ENCODE measurements at places on chromosomes 11 and 22.

- no peak for DNase-seq
These were observed 54.2 kb downstream of the GRAMD4 start for GRCh38 chr22:46674367-46674781.

DNA sequence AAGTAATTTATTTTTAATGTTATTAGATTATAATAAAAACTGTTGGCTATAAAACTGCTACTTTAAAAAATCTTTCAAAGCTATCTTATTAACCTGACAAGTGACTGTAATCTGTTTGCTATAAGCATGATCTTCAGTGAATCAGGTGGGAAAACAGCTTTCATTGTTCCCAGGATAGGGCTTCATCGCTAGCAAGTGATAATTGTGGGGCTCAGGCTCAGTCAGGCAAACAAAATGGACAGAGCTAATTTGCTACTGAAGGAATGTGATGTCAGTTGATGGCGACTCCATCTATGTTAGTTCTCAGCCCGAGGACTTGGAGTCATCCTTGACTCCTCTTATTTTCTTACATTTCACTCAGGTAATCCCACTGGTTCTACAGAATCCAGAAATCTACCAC is 125.0 kb downstream of the RASSF10 start:
- DNase-seq, result no peak

GRCh38 chr11:114345575-114346222 is 49.5 kb downstream of the NNMT start:
- DNase-seq, result no peak

GRCh38 chr22:37343863-37344734 is 61.8 kb downstream of the CYTH4 start:
- no peak for DNase-seq

DNA sequence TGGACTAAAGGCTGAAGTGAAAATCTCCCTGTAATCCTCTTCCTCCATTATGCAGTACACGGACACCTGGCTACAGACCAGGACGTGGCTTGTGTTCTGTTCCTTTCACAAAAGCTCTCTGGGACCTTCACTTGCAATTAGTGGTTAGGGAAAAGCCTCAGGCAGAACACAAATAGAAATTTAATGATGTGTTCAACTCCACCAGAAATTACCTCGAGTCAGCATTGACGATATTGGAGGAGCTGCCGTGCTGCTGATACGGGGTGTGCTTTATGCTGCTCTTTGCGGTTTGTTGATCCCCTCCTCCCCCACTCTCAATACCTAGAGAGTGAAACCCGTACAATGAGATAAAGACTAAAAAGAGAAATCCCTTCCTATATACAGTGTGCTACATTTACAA is 48.9 kb downstream of the POLD3 start:
- DNase-seq, result no peak

GRCh38 chr11:119181677-119182412 is 3.4 kb upstream of the NHERF4 start:
- no peak for DNase-seq

- DNase-seq, result no peak
These were observed 35.3 kb downstream of the IGLL5 start for GRCh38 chr22:22922954-22923319.

DNA sequence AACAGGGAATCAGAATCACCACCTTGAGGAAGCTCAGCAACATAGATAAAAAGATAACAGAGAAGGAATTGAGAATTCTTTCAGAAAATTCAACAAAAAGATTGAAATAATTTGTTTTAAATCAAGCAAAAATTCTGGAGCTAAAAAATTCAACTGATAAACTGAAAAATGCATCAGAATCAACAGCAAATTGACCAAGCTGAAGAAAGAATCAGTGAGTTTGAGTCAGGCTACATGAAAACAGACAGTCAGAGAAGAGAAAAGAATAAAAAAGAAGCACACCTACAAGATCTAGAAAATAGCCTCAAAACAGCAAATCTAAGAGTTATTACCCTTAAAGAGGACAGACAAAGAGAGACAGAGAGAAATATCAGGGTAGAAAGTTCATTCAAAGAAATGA is 28.8 kb downstream of the BTG4 start:
- no peak for DNase-seq

- DNase-seq, result no peak
These were observed 2.9 kb upstream of the SMIM38 start for GRCh38 chr11:69152733-69153421.

DNA sequence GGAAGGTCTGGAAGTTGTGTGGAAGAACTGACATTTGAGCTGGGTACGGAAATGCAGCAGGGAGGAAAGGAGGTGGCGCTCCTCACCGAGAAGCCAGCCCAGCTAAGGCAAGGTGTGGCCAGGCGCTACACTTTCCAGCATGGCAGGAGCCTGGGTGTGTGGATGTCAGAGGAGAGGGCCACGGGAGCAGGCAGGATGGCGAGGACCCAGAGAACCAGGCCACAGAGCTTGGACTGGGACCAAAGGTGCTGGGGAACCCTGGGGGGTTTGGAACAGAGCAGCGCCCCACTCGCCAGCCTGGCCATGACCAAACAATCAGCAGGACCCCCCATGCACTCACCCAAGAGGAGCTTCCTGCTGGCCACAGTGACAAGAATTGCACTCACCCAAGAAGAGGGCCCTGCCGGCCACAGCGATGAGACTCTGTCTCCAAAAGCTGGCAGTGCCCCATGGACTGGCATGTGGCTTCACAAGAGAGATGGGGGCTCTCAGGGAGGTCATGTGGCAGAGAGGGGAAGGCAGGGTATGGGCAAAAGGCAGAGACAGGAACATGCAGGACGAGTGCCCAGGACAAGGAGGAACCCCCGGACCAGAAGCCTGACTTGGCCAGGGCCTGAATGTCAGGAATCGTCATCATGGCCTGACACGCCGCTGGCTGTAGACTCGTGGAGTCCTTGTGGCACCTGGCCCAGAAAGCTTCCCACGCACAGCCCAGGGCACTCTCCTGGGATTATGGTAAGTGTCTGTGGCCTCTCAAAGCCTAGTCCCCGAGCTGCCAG is 45.4 kb downstream of the IGF2 start:
- no peak for DNase-seq

GRCh38 chr22:49788504-49788903 is 39.2 kb downstream of the BRD1 start:
- DNase-seq, result no peak

GRCh38 chr11:23897453-23898286 is 599.2 kb upstream of the LUZP2 start:
- DNase-seq, result no peak

GRCh38 chr11:20002312-20003216 is 157.7 kb downstream of the DBX1 start:
- no peak for DNase-seq

DNA sequence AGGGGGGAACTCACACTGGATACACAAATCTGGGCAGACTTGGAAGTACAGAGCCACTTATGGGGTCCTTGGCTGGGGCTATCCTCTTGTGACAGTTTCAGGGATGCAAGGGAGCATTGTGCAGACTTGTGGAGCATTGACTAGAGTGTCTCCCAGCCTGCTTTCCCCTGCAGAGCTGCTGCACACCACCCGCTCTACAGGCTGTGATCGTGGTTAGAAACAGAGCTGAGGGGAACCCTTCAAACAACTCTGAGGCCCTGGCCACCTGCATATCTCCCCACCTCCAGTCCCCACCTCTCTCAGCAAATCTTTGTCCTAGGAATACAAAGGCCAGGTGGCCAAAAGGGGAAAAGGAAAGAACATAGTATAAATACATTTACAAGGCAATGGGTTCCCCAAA is 64.7 kb downstream of the NRXN2 start:
- no peak for DNase-seq

DNA sequence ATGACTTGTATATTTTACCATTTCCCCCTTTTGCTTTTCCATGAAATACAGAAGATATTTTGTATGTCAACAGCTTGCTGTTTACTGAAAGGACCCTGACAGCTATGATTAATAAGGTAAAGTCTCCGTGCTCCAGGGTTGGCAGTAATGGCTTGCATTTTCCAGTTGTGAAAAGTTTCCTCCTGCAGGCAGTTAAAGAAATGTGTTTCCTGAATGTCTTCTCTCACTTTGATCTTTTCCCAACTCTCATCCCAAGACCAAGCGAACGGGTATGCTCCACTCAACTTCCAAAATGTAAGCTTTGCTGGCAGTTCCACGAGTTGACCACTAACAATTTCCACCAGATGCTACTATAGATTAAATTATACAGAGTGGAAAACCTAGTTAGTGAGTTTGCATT is 8.9 kb downstream of the FIBIN start:
- DNase-seq, result no peak

DNA sequence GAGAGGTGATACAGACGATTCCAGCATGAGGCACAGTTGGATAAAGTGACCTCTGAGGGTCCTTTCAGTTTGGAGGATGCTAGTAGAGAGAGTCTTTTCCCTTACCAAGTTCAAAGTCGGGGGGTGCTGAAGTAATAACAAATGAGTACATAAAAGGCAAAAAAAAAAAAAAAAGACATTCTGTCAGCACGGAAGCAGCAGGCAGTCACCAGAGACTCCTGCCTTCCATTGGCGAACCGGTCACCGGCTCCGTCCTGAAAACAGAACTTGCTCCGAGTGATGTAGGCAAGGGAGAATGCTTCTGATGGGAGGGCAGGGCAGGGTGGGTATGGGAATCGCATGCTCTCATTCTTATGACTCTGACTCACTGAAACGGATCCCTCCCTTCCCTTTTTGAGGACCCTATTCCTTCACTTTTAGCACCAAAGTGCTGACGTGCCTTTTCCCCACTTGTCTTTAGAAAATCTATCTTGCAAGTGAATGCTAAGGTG is 65.9 kb downstream of the PRR5L start:
- no peak for DNase-seq

DNA sequence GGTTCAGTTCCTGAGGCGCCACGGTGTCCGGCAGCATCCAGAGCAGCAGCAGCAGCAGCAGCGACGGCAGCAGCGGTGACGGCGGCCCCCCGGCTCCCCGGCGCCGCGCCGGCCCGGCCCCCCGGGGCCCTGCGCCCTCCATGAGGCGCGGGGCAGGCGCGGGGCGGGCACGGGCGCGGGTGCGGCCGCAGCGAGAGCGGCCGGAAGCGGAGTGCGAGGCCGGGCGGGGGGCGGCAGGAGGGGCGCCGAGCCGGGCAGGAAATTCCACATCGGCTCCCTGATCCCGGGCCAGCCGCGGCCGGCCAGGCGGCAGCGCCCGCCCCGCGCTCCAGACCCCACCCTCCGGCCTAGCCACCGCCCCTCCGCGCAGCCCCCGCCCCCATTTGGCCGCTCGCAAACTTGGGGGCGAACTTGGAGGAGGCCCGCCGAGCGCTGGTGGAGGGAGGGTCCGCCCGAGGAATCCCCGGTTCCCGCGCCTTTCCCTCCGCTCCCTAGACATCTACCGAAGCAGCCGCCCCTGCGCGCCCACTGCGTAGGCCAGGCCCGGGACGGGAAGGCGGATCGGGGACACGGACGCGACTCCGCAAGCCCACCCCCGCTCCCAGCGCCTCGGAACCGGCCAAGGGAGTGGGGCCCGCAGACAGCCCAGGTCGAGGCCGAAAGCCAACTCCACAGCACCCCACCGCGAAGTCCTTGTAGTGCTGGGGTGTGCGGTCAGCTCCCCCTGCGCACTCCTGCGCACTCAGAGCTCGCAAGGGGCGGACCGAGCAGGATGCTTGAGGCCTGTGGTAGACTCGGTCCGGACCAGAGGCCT is at the start of gene SCARF2:
TSS of gene SCARF2 (minus strand) at position 213 of the 814 bp plus-strand sequence. CDS start at position 142, 71 bp downstream.
- no peak for DNase-seq

DNA sequence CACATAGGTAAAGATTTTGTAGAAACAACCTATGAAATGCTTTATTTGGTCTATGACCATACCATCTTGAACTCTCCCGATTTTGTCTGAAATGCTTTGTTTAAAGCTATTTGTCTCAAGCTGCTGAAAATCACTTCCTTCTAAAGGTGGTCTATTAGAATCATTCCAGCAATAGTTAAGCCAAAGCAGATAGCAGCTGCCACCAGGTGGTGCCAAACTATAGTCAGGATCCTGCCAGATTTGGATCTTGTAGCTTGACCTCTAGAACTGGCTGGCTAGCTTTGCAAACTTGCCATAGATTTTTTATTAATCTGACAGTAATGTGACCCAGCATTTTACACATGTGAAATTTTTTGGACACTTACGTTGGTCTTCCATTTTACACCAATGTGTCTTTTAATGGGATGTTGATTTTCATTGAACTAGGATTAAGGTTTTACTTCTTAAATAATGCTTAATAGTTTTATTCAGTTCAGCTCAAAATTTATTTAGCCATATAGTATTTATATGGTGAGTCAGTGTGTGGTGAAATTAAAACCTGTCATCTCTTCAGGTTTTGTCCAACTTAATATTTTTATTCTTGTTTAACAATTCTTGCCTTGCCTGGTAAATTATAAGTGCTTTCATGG is 19.7 kb downstream of the CTR9 start:
- DNase-seq, result no peak

- no peak for DNase-seq
These were observed 10.8 kb downstream of the TTLL8 start for GRCh38 chr22:50047346-50047745.

DNA sequence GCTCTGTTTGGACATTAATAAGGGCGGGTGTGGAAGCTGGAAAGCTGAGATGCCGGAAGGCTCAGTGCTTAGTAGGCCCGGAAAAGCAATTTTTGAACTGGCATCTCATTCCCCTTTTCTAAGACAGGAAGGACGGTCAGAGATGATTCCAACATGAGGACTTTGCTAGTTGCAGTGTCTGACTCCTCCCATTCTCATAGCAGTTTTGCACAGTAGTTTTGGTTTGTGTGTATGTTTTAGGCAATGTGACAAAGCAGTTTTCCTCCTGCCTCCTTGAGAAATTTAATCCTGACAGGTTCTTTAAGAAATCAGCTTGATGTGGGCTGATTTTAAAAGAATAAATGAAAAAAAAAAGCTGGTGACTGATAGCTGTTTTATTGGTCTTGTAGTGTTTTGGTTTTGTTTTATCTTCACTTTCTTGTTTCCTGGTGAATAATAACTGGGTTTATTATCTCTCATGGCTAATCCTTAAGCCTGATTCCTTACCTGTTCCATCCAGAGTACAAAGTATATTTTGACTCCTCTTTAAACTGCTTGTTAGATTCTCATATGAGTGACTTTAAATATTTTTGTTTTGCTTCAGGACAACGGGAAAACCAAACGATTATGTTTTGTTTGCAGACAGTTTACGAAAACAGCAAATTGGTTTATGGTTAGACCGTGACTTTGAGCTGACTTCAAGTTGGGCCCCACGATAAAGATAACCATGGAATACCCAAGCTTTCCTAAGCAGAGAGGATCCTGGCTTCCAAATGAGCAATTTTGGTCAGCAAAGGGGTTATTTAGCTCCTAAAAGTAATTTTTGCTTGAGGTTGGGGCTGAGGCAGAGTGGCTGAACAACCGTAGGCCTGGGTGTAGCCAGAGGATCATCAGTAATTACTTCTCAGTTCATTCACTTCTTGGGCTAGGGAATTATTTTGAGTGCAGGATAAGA is 3.4 kb downstream of the PTPRJ start:
- DNase-seq, result no peak

GRCh38 chr22:42889304-42889703 is 32.2 kb upstream of the ARFGAP3 start:
- DNase-seq, result no peak

GRCh38 chr11:78350091-78350645 is 67.5 kb downstream of the GAB2 start:
- DNase-seq, result no peak

GRCh38 chr11:1733716-1734640 is 16.4 kb downstream of the IFITM10 start:
- no peak for DNase-seq
